Upper lobe of left lung (tissue), 6 donors: ENCODE measurements at places on chromosomes 6 and 20. TPM values are rescaled to one million over a fixed set of nuclear protein-coding genes. Genes with fewer than 3 reads are reported as not detected.

MEP1A gene
- total RNA-seq, result not detected

GSTA3 gene
- total RNA-seq, result 1.00 TPM

HEY2 gene
- total RNA-seq, result 1.3 TPM

TCF21 gene
- total RNA-seq, result 68.6 TPM

IRAK1BP1 gene
- 4.8 TPM for total RNA-seq

RAB22A gene
- 22.2 TPM for total RNA-seq

GRCh38 chr20:53592992-53593465 is 610 bp downstream of the ZNF217 start:
- H3K27me3 ChIP-seq, result no peaks in the 10 kb centered on the region
- H3K36me3 ChIP-seq, result no peaks in the 10 kb centered on the region
- H3K4me1 ChIP-seq, result peaks cover 10% of the 10 kb centered on the region
- peak overlapping the region; percentile 98 for H3K27ac ChIP-seq
- H3K4me3 ChIP-seq, result peak overlapping the region; percentile 76

DNA sequence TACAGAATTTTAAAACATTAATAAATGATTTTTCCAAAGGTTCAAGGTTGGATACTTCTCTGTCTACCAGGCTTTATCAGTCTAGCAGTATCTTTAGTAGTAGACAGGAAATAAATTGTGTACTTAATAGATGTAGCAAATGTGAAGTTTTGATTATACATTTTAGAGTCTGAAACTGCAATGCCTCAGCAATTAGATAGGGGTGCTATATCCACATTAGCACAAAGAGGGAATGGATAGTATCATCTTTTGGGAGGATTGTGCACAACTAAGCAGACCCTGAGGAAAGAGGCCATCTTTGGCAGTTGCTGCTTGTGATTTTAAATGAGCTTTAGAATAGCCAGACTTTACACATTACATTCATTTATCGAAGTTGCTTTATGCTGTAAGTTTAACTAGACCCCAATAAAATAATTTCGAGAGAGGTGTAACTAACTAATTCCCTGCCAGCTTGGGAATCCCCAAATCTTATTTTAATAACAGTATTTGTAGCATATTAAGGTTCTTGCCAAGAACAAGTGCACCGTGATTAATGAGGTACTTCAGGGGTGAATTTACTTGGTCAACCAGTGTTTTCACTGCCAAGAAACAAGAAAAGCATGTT is 2.8 kb downstream of the KCNQ5 start:
- no peak for DNase-seq
- H3K36me3 ChIP-seq, result no peaks in the 10 kb centered on the region
- H3K27ac ChIP-seq, result no peak overlapping the region
- peaks cover 36% of the 10 kb centered on the region for H3K4me1 ChIP-seq
- H3K27me3 ChIP-seq, result no peaks in the 10 kb centered on the region
- no peak overlapping the region for H3K4me3 ChIP-seq

DNA sequence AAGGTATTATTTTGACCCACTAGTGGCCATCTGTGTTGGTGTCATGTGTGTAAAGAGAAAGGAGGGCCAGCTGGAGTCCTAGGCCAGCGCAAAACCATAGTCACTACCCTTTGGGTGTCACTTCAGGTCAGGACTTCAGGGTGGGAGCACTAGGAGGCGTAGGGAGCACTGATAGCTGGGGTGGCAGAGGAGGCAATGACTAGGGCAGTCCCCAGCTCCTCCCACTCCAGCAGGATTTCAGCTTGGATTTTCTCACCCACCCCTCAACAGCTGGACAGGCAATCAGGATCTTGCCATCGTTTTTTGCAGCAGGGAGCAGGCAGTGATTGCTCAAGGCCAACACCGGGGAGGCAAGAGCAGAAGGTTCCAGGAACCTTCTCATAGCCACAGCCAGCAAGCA is 4.2 kb upstream of the HLA-DOA start:
- H3K27ac ChIP-seq, result no peak overlapping the region
- peaks cover 11% of the 10 kb centered on the region for H3K4me1 ChIP-seq
- no peak for DNase-seq
- no peaks in the 10 kb centered on the region for H3K27me3 ChIP-seq
- H3K4me3 ChIP-seq, result no peak overlapping the region

- no peak for DNase-seq
- no peak overlapping the region for H3K27ac ChIP-seq
- no peak overlapping the region for H3K4me3 ChIP-seq
- peaks cover 6% of the 10 kb centered on the region for H3K4me1 ChIP-seq
- no peaks in the 10 kb centered on the region for H3K27me3 ChIP-seq
Observed at GRCh38 chr6:167397712-167398111, 72.8 kb downstream of the TTLL2 start.

- H3K27me3 ChIP-seq, result no peaks in the 10 kb centered on the region
- H3K36me3 ChIP-seq, result no peaks in the 10 kb centered on the region
- no peaks in the 10 kb centered on the region for H3K4me1 ChIP-seq
- no peak overlapping the region for H3K4me3 ChIP-seq
- H3K27ac ChIP-seq, result no peak overlapping the region
- no peak for DNase-seq
Observed at GRCh38 chr6:112180095-112180820, 74.1 kb downstream of the LAMA4 start.

- no peaks in the 10 kb centered on the region for H3K36me3 ChIP-seq
- H3K4me3 ChIP-seq, result no peak overlapping the region
- H3K4me1 ChIP-seq, result no peaks in the 10 kb centered on the region
- H3K27me3 ChIP-seq, result peaks cover 6% of the 10 kb centered on the region
Observed at GRCh38 chr6:166008441-166009369, 158.9 kb downstream of the TBXT start.

GRCh38 chr6:52186480-52186879 is 305 bp downstream of the IL17A start:
- H3K27me3 ChIP-seq, result no peaks in the 10 kb centered on the region
- no peak overlapping the region for H3K4me3 ChIP-seq
- no peak for DNase-seq
- no peaks in the 10 kb centered on the region for H3K4me1 ChIP-seq

DNA sequence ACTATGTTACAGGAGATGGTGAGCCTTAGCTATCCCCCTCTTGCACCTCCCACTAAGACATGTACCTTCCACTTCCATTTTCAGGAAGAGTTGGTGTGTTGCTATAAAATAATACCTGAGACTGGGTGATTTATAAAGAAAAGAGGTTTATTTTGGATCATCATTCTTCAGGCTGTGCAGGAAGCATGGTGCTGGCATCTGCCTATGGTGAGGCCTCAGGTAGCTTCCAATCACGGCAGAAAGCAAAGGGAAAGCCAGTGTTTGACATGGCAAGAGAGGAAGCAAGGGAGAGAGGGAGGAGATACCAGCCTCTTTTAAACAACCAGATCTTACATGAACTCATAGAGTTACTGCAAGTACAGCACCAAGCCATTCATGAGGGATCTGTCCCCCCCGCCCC is 32.2 kb downstream of the GSS start:
- peaks cover 44% of the 10 kb centered on the region for H3K36me3 ChIP-seq
- H3K4me1 ChIP-seq, result peaks cover 17% of the 10 kb centered on the region
- no peaks in the 10 kb centered on the region for H3K27me3 ChIP-seq
- no peak for DNase-seq

GRCh38 chr6:127855542-127856159 is 45.2 kb downstream of the THEMIS start:
- no peak for DNase-seq
- H3K27ac ChIP-seq, result no peak overlapping the region
- no peak overlapping the region for H3K4me3 ChIP-seq

- DNase-seq, result no peak
- H3K4me1 ChIP-seq, result no peaks in the 10 kb centered on the region
- no peak overlapping the region for H3K27ac ChIP-seq
- no peaks in the 10 kb centered on the region for H3K27me3 ChIP-seq
Observed at GRCh38 chr20:45545754-45546453, 1.3 kb downstream of the EPPIN start.

DNA sequence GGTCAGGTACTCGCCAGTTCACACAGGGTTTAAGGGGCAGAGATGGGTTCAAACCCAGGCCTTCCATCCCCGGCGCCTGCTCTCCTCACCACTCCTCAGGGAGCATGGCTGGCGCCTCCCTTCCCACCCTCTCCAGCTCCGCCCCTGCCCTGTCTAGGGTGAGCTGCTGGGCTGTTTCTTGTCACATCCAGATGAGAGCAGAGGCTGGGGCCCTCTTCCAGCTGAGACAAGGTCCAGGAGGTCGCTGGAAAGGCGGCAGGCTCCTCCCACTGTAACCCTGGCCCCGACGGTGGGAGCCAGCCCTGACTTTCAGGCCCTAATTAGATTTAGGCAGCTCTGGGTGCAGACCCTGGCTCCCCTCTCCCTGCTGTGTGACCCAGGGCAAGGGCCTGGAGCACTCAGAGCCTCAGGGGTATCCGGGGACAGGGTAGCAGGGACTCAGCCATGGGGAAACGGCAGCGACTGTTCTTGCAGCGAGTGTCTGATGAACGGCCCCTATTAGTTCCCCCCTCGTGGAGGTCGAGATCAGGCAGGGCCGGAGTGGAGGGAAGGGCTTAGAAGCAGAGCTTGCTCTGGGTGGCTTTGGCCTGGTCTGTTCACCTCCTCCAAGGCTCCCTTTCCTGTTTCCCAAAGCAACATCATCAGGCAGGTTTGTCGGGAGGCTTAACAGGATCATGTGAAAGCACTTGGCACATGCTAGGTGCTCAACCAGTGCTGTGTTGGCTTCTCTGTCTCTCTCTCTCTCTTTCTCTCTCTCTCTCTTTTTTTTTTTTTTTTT is 33.4 kb downstream of the SNAI1 start:
- no peak for DNase-seq
- no peak overlapping the region for H3K27ac ChIP-seq
- no peaks in the 10 kb centered on the region for H3K27me3 ChIP-seq
- H3K36me3 ChIP-seq, result no peaks in the 10 kb centered on the region
- no peak overlapping the region for H3K4me3 ChIP-seq
- no peaks in the 10 kb centered on the region for H3K4me1 ChIP-seq

- H3K27me3 ChIP-seq, result no peaks in the 10 kb centered on the region
- H3K4me3 ChIP-seq, result no peak overlapping the region
- no peak overlapping the region for H3K27ac ChIP-seq
- no peak for DNase-seq
Observed at GRCh38 chr6:21352131-21352530, 241.4 kb upstream of the SOX4 start.

DNA sequence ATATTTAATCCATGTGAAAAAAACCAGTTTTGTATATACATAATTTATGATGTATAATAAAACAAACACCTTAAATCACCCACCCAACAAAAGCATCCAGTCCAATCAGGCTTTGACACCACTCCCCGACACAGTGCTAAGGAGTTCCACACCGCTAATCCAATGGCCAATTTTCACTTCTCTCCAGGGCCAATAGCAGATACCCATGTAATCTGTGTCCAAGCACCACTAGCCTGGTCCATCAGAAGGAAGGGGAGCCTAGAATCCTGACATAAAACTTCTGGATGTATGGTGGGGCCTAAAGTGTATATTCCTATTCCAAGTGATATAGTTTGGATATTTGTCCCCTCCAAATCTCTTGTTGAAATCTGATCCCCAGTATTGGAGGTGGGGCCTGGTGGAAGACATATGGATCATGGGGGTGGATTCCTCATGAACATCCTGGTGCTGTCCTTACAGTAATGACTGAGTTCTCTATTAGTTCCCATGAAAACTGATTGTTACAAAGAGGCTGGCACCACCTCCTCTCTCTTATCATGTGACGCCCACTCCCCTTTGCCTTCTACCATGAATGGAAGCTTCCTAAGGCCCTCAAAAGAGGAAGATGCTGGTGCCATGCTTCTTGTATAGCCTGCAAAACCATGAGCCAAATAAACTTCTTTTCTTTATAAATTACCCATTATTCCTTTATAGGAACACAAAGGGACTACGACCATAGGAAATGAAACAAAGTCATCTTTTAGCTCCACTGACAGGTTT is 20.8 kb downstream of the RALGAPA2 start:
- no peak for DNase-seq
- H3K27me3 ChIP-seq, result no peaks in the 10 kb centered on the region
- H3K36me3 ChIP-seq, result no peaks in the 10 kb centered on the region

DNA sequence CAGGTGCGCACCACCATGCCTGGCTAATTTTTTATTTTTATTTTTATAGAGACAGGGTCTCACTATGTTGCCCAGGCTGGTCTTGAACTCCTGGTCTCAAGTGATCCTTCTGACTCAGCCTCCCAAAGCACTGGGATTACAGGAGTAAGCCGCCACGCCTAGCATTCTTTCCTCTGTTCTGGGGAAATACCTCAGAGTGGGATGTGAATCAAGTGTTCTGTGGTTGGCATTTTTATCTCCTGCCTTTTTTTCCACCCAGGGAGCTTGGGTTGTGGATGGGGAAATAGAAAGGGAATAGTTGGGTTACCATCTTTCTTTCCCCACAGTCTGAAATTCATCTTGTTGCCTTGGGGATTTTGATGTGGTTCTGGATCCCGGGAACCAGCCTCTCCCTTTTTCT is 24.1 kb downstream of the TFAP2C start:
- no peak for DNase-seq
- no peaks in the 10 kb centered on the region for H3K36me3 ChIP-seq
- no peak overlapping the region for H3K4me3 ChIP-seq
- no peaks in the 10 kb centered on the region for H3K27me3 ChIP-seq
- no peaks in the 10 kb centered on the region for H3K4me1 ChIP-seq
- H3K27ac ChIP-seq, result no peak overlapping the region

- H3K4me1 ChIP-seq, result peaks cover 2% of the 10 kb centered on the region
- no peak overlapping the region for H3K4me3 ChIP-seq
- H3K36me3 ChIP-seq, result no peaks in the 10 kb centered on the region
- DNase-seq, result no peak
- no peaks in the 10 kb centered on the region for H3K27me3 ChIP-seq
- H3K27ac ChIP-seq, result no peak overlapping the region
Observed at GRCh38 chr6:119124079-119124824, 45.8 kb upstream of the FAM184A start.

- H3K27me3 ChIP-seq, result peaks cover 27% of the 10 kb centered on the region
- H3K27ac ChIP-seq, result no peak overlapping the region
- H3K4me1 ChIP-seq, result peaks cover 13% of the 10 kb centered on the region
- H3K36me3 ChIP-seq, result no peaks in the 10 kb centered on the region
- H3K4me3 ChIP-seq, result peak overlapping the region; percentile 58
Observed at GRCh38 chr6:11043378-11043960, 636 bp downstream of the ELOVL2 start.

DNA sequence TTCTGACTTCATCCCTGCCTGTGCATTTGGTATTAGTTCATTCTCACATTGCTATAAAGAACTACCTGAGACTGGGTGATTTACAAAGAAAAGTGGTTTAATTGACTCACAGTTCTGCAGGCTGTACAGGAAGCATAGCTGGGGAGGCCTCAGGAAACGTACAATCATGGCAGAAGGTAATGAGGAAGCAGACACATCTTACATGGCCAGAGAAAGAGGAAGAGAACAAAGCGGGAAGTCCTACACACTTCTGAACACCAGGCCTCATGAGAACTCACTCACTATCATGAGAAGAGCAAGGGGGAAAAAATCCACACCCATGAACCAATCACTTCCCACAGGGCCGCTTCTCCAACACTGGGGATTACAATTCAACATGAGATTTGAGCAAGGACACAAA is 303.9 kb downstream of the CBLN4 start:
- H3K27me3 ChIP-seq, result no peaks in the 10 kb centered on the region
- no peak overlapping the region for H3K27ac ChIP-seq
- no peaks in the 10 kb centered on the region for H3K36me3 ChIP-seq
- no peak overlapping the region for H3K4me3 ChIP-seq

DNA sequence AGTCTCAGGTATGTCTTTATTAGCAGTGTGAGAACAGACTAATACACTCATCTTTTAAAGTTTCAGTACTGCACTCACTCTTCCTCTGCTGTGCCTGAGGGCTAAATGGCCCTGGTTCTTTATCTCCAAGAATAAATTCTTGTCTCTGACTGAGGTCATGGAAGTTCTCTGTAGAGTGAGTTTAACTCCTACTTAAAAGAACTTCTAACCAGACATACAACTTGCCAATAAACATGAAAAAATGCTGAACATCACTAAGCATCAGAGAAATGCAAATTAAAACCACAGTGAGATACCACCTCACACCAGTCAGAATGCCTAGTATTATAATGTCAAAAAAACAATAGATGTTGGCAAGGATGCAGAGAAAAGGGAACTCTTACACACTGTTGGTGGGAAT is 73.6 kb downstream of the ADAT2 start:
- DNase-seq, result no peak
- no peak overlapping the region for H3K27ac ChIP-seq
- H3K36me3 ChIP-seq, result no peaks in the 10 kb centered on the region
